Activated CD8-positive, alpha-beta memory T cell treated with anti-CD3 and anti-CD28 coated beads, Interleukin-2, amount 10 ng/mL, durations not matched to agents 7 days and 5 days (primary cell): ENCODE measurements at places on chromosomes 6 and 20.
A peak's percentile ranks its signal among the peaks of the same experiment; 100 is the strongest.

- no peak for DNase-seq
Measured at GRCh38 chr6:92977018-92977417, 442.3 kb downstream of the EPHA7 start.

- DNase-seq = no peak
Measured at GRCh38 chr20:25045343-25045712, 12.6 kb downstream of the ACSS1 start.

- DNase-seq = no peak
Measured at GRCh38 chr6:35174501-35174900, 33.4 kb upstream of the TCP11 start.

GRCh38 chr6:6661191-6661590 is 72.7 kb downstream of the LY86 start:
- DNase-seq = no peak

GRCh38 chr20:46367967-46368901 is 38.2 kb downstream of the ELMO2 start:
- DNase-seq = no peak

- no peak for DNase-seq
Measured at GRCh38 chr6:95973976-95974375, 41.8 kb upstream of the FUT9 start.

DNA sequence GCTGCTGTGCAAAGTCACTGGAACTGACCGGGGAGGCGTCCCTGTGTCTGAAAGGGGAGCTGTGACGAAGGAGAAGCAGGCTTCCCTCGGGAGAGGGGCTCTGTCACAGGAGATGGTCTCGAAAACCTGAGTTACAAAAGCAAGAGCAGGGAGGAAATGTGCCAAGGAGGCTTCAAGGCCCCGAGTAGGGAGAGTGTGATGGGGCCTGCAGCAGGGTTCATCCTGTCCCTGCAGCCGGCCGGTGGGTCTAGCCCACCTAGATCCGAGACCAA is 16.7 kb downstream of the DYNLT1 start:
- peak; percentile 36 for DNase-seq

GRCh38 chr6:149259753-149260152 is 57.8 kb upstream of the TAB2 start:
- DNase-seq = no peak

- no peak for DNase-seq
Measured at GRCh38 chr20:33408716-33409654, 7.7 kb upstream of the CDK5RAP1 start.

DNA sequence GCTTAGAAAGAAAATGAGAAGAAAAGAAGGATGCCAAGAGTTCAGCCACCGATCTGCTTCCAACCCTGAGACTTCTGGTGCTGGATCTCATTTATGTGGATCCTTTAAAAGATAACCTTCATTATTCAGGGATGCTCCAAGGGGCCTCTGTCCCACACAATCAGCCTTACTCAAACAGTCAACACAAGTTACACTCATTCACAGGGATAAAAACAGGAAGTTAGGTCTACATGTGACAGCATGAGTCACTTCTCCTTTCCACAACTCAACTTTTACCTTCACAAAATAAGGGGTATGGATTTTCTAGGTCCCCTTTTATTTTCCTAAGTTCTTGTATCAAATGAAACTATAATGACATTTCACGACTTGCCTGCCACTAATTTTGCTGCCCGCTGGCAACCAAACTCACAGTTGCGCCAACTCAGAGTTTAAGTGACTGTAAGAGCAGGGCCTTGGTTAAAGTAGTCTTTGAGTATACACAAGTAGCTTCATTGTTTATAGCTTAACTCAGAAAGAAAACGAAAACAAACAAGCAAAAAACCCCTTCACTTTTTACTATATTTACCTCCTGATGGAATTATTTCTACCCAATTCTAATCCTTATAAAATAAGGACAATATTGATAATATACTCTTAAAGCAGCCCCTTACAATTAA is 278.8 kb upstream of the RUNX2 start:
- no peak for DNase-seq

DNA sequence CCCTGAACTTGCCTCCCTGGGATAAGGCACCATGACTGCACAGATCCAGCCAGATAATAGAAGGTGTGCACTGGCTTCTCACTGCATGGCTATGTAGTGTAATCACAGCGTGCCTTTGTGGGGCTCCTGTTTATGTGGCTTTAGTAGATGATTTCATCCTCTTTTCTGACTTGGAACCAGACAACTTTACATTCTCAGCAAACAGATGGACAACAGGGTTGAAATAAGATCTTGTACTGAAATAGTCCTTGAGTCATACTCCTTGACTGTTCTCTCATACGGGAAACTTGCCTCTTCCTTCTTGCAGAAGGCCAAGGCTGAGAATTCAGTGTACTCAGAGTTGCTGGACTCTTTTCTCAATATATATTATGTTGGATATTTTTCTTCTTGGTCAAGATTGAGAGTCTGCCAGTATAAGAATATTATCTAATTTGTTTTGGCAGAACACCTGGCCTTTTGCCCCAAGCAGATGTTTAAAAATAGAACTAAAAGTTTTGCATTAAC is 25.0 kb upstream of the RNF144B start:
- no peak for DNase-seq

DNA sequence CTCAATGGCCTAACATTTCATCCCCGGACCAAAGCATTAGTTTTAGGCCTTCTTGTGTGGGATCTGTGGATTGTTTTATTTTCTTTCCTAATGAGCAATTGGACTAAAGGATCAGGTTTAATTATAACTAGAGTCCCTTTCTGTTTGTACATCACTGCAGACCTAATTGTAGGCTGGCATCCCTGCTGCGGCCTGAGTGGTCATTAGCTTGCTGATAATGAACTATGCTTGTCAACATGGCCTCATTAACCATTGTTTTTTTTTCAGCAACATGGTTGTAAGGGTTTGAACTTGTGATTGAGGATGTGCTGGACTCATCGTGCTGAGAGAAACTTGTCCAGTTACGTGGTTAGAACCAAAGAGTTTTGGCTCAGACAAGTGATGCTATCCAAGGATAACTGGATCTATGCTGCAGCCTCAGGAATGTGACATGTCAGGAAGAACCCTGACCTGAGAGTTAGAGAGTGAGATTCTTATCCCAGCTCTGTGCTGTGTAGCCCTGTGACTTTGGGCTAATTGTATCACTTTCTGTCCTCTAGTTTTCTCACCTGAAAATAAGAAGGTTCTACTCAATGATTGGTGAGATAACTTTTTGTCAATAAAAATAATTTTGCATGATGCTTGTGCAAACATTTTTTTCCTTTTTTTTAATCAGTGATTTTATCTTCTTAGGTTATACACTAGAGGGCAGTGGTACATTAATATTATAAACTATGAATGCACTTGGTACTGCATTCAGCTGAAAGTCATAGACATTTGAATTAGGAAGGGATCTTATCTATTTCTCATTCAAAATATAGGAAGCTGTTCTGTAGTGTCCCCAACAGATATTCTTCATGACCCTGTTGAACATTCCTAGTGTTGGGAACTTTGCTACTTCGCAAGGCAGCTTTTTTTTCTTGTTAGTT is 140.9 kb downstream of the RNF144B start:
- no peak for DNase-seq

DNA sequence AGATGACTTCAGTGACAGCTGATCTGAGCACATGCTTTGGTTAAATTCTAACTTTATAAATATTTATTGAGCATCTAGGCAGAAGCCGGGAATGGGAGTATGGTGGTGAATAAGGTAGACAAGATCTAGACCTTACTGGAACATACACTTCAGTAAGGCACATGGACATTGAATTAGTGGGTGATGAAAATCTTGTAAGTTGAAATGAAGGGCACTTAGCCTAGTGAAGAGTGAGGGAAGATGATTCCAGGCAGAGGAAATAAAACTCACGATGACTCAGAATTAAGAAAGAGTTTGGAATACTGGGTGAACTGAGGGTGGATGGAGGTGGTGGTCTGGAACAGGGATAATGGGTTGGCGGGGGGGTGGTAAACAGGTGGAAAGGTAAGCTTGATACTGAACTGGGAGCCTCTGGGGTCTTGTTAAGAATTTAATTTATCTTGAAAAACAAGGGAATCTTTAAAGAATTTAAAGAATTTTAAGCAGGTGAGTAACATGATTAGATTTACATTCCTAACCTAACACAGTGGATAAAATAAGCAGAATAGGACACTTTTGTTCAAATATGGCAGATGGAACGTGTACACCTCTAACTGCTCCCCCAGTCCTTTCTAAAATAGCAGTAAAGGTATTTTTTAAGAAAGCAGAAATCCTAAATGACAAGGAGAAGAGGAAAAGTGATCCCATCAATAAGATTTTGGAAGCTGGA is 75.2 kb upstream of the ARHGAP18 start:
- DNase-seq = no peak
